ENCODE measurements at places on chromosomes 7 and 10. TPM values are rescaled to one million over a fixed set of nuclear protein-coding genes. Genes with fewer than 3 reads are reported as not detected.

DNA sequence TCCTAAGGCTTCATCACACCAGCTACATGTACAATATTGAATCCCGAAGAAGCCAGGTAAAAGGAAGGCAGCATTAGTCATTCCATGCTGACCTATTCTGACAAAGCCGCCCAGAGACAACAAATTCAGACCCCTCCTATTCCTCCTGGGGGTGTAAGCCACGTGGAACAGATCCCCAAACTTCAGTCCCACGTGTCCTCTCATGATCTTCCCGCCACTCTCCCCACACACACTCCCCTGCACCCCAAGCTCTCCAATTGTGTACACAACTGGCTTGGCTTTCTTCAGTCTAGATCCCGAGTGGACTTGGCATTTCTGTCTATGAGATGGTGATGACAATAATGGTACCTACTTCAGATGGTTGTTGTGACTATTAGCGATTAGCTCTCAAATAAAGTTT is 8.6 kb downstream of the PDE6C start:
- no peak for DNase-seq

- DNase-seq, result peak; percentile 50
These were observed 25.0 kb upstream of the TAX1BP1 start for GRCh38 chr7:27714831-27715444.

DNA sequence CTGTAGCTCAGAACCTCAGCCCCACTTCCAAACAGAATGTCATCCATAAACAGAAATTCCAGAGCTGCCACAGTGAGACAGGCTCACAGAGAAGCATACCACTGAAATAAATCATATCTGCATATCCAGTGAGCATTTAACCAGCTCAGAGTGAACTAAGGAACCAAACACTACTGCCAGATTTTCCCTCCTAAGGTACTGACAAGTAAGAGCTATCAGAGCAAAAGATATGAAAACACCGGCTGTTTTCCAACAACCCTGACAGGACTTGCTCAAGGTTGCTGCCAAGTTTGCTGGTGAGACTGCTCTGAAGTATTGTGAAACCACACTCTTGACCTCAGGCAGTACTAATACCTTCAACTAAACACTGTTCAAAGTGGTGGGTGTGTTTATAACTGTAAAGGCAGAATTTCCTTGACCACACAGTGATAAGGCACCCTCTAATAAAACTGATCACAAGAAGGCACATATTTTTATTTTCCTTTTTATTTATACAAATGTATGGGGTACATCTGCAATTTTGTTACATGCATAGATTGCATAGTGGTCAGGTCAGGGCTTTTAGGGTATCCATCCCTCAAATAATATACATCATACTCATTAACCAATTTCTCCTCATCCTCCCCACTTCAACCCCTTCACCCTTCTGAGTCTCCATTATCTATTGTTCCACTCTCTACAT is 18.3 kb downstream of the SGMS1 start:
- DNase-seq, result peak; percentile 85

DNA sequence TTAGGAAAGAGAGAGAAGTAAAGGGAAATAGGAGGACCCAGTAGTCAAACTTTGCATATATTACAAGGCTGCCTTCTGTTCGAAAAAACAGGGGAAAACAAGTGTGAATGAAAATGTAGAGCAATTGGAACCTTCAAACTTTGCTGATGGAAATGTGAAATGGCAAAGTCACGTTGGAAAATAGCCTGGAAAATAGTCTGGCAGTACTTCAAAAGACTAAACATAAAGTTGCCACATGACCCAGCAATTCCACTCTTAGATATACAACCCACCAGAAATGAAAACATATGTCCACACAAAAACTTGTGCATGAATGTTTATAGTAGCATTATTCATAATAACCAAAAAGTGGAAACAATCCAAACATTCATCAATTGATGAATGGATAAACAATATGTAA is 78.6 kb upstream of the IFRD1 start:
- no peak for DNase-seq

- no peak for DNase-seq
These were observed 193.8 kb downstream of the ABCA13 start for GRCh38 chr7:48365010-48365409.

The PPP1R17 gene
- total RNA-seq, result not detected
